ENCODE measurements at places on chromosomes 13 and 19.

- no peak for DNase-seq
Measured at GRCh38 chr13:33152389-33152788, 133.2 kb downstream of the STARD13 start.

DNA sequence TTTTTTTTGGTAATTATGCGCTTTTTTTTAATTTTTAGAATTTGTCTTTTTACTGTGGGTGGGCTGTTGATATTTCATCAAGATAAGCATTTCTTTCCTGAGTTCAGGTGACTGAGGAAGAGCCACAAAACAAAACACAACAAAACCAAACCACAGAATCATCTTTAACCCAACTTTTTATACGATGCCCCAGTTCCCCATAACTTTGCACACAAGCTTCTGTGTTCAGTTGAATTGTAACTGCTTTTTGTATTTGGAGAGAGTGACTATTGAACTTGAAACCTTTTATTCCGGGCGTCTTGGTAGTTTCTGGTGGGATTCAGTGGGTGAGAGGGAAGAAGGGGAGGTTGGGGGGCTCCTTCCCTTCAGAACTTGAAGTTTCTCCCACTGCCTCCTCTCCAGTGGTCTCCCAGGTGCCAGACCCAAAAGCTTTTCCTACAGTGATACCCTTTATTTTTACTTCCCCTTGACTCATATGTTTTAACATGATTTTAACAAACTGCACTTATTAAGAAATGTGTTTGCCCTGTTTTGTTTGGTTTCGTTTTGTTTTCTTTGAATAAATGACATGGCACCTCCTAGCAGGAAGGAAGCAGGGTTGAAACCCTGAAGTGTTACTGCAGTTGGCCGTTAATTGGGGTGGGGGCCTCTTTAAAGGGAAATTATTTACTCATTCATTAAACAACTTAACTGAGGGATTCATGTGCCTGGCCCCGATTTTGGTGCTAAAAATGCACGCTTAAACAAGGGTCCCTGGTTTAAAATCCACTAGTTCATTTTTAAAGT, 2.7 kb upstream of the CCDC97 start:
- DNase-seq, result no peak

DNA sequence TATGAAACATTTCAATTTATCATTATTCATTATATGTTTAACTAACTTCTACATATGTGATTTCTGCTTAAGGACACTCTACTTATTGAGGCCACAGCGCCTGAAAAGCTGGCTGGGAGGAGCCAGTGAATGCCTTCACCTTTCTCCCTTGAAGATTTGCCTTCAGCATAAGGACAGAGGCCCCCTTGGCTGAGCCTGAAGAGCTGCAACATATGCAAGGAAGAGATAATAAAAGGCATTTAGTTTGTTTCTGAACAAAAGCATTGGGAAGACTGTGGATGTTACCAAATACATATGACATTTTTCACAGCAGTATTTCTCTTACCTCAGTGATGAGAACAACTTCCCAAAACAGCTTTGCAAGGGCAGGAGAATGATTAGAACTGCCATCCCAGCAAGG, 92.1 kb downstream of the ABCC4 start:
- no peak for DNase-seq

DNA sequence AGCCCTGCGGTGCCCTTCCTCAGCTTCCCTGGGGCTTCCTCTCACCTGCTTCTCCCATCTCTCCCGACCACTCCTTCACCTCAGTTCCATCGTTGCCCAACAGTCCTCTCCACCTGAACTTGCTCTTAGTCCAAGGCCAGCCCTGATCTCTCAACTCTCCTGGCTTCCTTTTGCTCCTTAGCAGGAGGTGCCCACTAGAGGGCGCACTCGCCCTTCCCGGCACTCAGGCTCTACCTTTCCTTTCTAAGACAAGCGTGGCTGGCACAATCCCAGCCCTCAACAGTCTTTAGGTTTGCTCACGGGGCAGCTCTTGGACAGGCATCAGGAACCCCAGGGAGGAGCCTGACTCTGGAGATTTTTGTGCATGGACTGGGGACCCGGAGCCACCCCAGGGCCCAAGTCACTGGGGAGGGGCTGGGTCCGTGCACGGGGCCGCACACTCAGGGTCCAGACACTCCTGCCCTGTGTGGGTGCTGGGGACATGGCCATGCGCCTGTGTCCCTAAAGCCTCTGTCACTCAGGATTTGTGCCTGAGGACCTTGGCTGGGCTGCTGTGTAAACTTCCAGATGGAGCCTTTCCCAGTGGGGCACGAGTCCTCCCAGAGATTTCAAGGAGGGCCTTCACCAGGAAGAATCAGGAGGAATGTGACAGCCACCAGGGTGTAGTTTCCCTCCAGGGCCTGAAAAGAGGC, 12.1 kb upstream of the CEACAM8 start:
- DNase-seq, result peak; percentile 22

- peak; percentile 56 for DNase-seq
Measured at GRCh38 chr13:85565652-85566051, 233.6 kb downstream of the SLITRK6 start.

DNA sequence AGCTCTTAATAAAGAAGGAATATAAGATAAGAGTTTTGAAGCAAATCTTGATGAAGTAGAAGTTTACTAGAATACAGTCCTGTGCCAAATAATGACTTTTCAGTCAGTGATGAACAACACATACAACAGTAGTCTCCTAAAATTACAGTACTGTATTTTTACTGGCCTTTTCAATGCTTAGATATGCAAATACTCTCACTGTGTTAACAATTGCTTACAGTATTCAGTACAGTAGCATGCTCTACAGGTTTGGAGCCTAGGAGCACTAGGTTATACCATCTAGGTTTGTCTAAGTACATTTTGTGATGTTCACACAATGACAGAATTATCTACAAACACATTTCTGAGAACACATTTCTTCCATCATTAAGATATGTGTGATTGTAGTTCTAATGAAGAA, 316.7 kb upstream of the KLHL1 start:
- DNase-seq, result no peak

DNA sequence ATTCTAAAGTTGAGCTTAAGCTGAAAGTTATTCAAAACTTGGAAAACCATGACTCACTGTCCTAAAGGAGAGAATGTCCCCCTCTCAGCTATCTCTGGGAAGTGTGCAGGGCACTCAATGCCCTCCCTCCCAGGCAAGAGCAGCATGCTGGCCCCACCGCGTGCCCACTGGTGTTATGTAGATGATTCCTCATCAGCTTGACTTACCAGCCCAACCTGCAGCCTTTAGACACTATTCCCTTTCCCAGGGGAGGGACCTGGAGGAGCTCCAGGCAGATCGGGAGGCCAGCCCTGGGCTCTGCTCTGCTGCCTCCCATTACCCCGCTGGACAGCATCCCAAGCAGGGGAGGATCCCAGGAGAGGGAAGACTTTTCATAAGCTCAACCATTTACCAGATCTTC, 124.6 kb downstream of the FGF14 start:
- no peak for DNase-seq

- no peak for DNase-seq
Measured at GRCh38 chr13:59409634-59410200, 754.0 kb downstream of the DIAPH3 start.

GRCh38 chr19:11092181-11092538, 2.9 kb downstream of the LDLR start:
- DNase-seq, result peak; percentile 74

DNA sequence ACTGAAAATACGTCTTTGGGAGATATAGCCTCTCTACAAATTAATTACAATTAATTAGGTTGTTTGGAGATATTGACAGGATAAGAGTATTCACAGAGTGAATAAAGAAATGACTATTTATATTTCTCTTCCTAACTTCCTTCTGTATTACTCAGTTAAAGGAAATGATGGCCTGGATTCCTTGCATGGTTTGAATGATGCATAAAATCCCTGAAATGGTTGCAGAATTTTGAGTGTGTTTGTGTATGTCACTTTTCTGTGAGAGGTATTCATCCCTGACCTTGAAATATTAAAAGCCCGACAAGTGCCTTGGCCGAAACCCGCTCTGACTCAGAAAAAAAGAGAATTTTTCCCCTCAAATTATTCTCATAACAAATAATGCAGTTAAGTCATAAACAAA, 90.0 kb downstream of the PDS5B start:
- DNase-seq, result peak; percentile 38

DNA sequence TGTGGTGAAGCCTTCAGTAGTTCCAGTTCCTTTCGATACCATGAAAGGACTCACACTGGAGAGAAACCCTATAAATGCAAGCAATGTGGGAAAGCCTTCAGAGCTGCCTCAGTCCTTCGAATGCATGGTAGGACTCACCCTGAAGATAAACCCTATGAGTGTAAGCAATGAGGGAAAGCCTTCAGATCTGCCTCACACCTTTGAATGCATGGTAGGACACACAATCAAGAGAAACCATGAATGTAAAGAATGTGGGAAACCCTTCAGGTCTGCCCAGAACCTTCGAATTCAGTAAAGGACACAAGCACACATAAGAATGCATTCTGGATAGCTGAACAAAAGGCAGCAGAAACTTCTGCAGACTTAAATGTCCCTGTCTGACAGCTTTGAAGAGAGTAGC, 18.3 kb downstream of the ZNF69 start:
- DNase-seq, result no peak

DNA sequence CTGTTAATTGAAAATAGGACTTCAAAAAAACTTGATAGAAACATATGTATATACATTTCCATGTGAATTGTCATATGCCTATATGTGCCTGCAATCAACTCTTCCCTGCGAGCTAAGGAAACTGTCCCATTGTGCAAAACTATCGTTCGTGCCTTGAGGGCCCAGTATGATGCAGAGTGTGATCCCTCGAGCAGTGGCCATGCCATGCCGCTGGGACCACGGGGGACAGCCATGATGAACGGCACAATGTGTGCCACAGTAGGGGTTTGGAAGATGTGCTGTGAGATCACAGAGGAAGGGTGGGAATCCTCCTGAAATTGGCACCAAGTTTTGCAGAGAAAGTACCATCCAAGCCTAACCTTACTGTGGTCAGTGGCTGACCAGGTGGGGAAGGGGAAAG, 118.1 kb upstream of the SOX1 start:
- no peak for DNase-seq

DNA sequence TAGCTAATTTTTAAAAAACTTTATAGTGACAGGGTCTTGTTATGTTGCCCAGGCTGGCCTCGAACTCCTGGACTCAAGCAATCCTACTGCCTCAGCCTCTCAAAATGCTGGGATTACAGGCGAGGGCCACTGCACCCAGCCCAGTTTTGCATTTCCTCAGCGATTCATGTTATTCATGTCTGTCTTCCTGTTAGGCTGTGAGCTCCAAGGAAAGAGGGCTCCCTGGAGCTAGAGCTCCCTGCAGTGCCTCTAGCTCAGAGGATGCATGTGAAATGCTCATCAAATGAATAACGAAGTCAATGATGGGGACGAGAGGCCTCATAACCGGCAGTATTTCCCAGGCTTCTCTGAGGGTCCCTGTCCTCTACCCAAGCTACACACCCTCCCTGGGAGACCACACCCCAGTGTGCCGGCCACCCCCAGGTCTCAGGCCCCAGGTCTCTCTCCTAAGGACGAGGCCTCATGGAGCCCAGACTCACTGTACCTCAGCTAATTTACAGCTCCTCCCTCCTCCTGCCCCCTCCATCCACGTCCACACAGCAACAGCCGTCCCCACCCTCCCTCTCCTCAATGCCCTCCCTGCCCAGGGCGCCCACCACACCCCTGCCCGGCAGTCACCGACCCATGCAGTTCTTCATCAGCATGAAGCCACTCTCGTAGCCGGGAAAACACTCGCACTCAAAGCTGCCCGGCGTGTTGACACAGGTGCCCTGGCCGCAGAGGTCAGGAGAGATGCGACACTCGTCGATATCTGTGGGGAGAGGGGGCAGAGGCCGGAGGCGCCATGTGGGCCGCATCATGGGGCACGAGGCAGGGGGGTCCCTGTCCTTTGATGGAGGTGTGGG, 28.5 kb downstream of the FBN3 start:
- no peak for DNase-seq
